Choroid plexus epithelial cell (primary cell): ENCODE measurements at places on chromosomes 2 and 18.

- DNase-seq: no peak
These were observed 372.4 kb upstream of the SLC8A1 start for GRCh38 chr2:40824278-40824677.

DNA sequence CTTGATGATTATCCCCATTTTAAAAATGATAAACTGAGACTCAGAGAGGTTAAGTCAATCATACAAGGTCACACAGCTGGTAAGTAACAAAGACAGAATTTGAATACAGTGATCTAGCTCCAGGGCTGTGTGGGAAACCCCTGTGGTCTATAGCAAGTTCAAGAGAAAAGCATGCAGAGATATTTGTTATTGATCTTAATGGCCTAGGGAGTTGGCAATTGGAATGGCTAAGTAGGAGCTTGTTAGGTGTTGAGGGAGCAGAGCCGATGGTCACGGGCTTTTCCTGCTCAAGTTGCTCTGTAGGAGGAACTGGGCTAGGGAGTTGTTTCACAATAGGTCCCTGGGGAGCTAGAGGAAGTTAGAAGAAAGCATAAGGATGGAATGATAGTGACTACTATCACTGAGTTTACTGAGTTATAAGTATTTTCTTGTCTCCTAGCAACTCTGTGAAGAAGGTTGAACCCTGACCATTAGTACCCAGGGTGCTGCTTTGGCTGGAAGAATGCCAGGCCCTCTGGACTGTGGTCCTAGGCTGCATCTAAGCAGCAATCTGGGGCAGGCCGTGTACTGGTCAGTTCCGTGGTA, 30.0 kb downstream of the RNF125 start:
- peak; percentile 93 for DNase-seq

DNA sequence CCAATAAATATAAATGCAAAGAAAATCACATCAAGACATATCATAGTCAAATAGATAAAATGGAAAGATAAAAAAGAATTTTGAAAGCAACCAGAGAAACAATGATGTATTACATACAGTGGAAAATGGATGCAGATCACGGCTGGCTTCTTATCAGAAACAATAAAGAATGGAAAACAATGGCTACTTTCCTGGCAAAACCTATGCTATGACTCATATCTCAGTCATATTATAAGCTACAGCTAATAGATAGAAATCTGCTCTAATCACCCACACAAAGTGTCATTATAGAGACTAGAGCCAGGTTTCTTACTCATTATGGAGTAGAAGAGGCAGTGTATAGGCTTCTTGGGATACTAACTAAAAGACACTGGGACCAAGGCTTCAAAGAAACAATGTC, 93.5 kb upstream of the TACR1 start:
- peak; percentile 30 for DNase-seq

GRCh38 chr2:71715951-71716696, 262.8 kb downstream of the DYSF start:
- no peak for DNase-seq

DNA sequence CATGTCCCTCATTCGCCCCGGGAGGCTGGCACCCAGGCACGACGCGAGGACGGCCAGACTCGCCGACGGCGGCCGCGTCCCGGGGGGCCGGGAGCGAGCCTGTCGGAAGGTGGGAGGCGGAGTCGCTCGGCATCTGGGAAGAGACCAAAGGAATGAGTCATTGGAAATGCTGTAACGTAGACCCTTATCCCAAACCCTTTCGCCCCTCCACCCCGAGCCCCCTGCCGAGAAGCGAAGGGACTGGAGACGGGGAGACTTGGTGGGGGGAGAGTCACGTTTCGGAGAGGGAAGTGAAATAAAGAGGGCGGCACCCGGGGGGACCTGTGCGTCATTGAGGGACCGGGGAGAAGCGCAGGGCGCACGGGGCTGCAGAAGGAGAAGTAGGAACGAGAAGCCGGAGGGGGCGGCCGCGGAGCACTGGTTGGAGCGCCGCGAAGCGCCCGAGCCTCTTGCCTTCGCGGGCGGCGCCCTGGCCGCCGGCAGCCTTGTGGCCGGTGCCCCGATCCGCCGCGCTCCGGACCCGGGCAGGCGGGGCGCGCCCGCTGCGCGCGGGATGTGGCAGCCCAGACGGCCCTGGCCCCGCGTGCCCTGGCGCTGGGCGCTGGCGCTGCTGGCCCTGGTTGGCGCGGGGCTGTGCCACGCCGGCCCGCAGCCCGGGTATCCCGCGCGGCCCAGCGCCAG, at the start of gene EMILIN2:
Gene EMILIN2 (plus strand): TSS at position 371 of the 681 bp plus-strand sequence. CDS start 183 bp downstream, at position 554.
- DNase-seq: peak; percentile 53

DNA sequence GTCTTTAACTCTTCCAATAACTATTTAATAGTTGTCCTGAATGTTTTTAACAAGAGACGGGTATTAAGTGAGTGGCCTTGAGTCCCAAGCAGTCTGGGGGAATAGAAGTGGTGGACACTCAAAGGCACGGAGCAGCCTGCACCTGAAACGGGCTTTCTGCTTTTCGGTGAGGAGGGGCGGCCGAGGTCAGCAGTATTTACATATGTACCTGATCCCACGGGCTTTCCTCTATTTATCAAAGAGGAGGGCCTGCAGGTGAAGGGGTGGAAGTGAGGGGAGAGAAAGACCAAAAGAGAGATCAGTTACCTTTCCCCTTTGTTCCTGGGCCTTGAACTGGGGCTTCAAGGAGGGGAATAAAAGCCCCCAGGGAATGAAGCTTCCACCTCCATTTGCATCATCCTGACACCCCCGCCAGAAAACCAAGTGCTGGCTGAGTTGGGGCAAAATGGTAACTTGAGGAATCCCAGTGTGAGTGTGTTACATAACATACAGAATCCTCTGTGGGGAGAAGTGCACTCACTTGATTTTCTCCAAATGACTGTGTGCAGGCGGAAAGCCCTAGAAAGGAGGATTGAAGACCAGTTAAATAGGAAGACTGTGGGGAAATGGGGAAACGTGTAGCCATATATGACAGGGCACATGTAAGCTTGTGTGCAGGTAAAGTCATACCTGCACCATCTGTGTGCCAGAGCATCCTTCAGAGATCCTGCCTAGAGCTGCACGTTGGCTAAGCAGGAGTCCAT, 12.4 kb downstream of the POU3F3 start:
- DNase-seq: no peak
